ENCODE measurements at places on chromosomes 6 and 20. TPM values are rescaled to one million over a fixed set of nuclear protein-coding genes. Genes with fewer than 3 reads are reported as not detected.

The IL20RA gene
- 1.2 TPM for total RNA-seq

GRCh38 chr20:46334303-46334904 is 26.1 kb upstream of the CDH22 start:
- DNase-seq: no peak

The CLPSL1 gene
- total RNA-seq: not detected

The BPI gene
- 0.35 TPM for total RNA-seq

GRCh38 chr20:62899633-62900051 is 26.7 kb downstream of the DIDO1 start:
- DNase-seq: no peak

- no peak for DNase-seq
Measured at GRCh38 chr6:108723594-108723993, 124.6 kb upstream of the ARMC2 start.

GRCh38 chr6:56620229-56620868 is 22.3 kb downstream of the DST start:
- DNase-seq: no peak

GRCh38 chr6:35557239-35557638 is 44.5 kb upstream of the TULP1 start:
- no peak for DNase-seq

The COL20A1 gene
- not detected for total RNA-seq

DNA sequence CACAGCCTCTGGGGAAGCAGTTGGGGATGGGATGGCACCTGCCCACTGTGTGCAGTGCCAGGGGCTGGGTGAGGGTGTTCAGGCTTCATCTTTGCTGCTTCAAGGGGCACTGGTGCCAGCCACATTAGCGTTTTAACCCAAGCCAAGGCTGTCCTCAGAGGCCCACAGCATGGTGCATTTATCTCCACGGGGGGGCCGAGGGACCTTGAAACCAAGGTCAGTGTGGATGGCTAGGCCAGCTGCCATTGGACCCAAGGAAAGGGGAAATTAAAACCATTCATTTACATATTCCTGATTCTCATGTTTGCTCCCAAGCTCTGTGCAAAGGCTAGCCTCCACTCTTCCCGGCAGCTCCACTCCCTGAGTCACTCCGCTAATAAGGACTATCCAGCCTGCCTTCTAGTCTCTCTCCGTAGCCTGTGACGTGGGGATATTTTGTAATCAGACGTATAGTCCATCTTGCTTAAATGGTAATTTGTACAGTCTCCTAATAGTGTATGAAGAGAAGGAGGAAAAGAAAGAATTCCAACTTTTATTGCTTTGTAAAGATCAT is 197.1 kb downstream of the CDH4 start:
- DNase-seq: no peak

GRCh38 chr6:121951123-121951522 is 448.3 kb upstream of the HSF2 start:
- DNase-seq: no peak

DNA sequence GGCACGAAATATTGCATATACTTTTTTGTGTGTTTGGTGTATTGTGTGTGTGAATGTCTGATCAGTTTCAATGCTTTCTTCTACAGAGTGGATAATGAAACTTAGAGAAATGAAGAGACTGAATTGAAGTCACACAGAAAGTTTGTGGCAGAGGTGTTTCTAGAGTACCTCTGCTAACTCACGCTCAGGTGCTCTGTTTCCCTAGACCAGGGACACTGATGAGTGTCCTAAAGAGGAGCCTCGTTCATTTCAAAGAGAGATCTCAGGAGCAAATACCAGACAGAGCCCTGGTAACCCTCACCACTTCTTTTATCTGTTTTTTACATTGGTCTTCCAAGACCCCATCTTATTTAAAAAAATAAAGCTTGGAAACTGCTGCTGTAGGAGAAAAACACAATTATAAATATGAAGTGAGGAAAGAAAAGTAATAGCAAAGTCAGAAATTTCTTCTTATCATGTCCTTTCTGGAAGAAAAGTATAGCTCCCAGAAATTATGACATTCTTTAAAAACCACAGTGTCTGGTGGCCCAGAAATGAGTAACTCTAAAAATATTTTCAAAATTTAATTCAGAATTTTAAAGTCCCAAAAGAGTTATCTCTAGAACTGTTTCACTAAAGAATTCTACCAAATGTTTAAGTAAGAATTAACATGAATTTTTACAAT is 720.6 kb downstream of the RFPL4B start:
- DNase-seq: no peak

The NT5E gene
- total RNA-seq: 47.4 TPM

DNA sequence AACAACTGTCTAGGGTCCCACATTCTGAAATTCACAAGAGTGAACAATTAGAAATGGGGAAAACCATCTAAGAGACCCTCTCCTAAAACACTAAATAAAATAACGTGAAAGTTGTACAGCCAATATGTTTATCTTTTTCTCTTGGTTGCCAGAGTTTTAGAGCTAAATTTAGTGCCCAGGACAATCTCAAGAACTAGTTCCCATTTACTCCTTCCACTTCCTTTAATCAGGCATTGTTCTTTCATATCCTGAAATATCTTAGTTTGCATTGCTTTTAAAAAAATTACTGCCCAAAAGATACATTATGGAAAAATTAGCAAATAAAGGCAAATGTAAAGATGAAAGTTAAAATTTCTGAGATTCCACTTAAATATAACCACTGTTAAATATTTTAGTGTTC is 33.1 kb upstream of the UBR2 start:
- DNase-seq: no peak

The HLA-DRA gene
- 342 TPM for total RNA-seq

DNA sequence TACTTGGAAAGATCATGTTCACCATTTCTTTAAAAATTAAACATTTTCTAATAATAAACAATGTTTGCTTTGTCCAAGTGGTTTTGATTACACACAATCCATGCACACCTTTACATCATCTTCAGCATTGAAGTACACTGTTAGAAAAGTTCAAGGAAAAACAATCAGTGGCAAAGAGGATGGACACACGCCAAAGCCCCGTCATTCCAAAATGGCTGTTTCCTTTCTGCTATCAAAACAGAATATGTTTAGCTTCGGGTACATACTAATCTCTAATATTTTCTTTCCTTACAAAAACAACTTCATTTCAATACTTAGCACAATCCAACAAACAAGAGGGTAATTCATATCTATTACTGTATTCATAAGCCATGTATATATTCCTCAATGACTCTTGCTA is 24.5 kb downstream of the REPS1 start:
- no peak for DNase-seq

GRCh38 chr20:57262301-57262700 is 4.1 kb downstream of the BMP7 start:
- no peak for DNase-seq

The PLA2G7 gene
- total RNA-seq: 0.27 TPM

DNA sequence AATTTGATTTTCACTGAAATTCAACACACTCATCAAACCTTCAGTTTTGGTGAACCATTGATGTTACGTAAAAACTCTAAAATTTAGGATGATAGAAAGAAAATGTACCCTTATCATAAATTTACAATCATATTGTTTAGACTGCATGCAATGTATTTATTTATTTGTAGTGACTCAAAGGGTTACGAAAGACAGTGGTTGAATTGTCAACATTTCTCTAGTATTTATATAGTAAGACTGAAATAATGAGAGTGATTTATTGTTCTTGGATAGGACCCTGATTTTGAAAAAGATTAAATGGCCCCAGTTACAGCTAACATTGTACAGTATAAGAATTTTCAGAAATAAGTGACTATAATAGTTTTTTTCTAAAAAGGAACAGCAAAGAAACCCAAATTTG is 591.5 kb downstream of the RFPL4B start:
- DNase-seq: no peak

DNA sequence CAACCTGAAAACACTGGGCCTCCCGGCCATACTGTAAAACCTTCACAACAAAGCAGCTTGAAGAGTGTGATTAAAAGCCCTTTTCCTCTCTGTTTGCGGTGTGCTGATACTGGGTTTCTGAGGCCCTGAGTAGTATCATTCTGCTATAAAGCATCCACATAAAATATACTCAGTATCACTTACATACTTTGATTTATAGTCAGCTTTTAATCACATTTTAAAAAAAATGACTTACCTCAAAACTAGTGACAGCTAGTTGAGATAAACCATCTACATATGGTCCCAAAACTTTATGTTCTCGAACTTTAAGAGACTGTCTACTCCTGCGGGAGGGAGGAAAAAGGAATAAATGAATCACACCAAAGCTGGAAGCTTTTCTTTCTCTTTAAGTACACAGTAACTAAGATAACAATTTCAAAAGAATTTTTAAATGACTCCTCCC is 135.7 kb downstream of the KIF13A start:
- no peak for DNase-seq

The SEC23B gene
- 22.2 TPM for total RNA-seq

The RAET1L gene
- not detected for total RNA-seq

GRCh38 chr20:57605045-57605444 is 15.2 kb downstream of the ZBP1 start:
- DNase-seq: no peak

DNA sequence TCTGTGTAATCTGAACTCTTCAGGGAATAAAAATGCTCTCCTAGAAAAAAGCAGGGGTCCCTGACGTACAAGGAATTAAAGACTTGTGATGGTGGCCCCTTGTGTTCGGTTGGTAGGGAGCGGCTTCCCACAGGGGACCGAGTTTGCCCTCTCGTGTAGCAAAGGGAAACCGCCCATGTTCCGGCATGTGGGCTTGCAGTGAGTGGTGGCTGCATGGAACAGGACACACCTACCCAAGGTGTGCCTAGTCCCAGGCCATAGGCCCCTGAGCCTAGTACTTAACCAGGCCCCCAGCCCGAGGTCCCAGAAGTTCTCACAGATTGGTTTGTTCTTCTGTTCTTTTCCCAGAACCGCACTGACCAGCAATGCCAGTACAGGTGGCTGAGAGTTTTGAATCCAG is 15.5 kb downstream of the MYBL2 start:
- no peak for DNase-seq

- DNase-seq: no peak
Measured at GRCh38 chr6:47464052-47464451, 13.5 kb upstream of the CD2AP start.

- DNase-seq: no peak
Measured at GRCh38 chr6:7295916-7296315, 17.1 kb downstream of the SSR1 start.

The KHDC1L gene
- not detected for total RNA-seq

GRCh38 chr6:84093441-84094435 is 60.2 kb downstream of the MRAP2 start:
- DNase-seq: no peak

GRCh38 chr20:62120990-62121775 is 1.1 kb upstream of the LSM14B start:
- DNase-seq: no peak

DNA sequence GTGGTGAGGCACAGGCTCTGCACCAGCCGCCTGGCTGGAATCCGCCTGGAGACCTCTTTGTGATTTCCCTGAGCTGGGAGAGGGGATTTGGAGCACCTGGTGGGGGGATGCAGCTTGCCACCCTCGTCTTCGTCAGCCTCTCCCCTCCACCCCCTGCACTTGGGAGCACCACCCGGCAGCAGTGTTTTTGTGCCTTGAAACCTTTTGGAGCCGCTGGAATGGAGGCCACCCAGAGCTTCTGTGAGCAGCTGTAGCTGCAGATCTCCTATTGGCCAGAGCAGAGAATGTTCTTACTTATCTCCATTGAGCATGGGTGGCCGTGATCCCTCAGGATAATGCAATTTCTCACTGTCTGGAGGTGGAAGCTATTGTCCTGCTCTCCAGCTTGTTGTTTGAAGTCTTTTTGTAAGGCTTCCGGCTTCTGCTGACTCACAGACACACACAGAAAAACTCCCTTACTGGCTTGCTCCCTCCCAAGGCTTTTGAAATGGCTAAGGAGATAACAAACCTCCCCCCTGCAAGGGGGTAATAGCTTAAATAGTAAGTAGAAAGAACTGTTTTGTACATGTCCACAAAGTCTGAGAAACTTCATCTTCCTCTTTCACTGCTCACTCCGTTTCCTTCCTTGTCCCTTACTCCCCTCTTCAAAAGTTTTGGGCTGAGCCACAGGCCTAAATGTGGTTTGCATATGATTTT is 271.2 kb downstream of the PRL start:
- no peak for DNase-seq

The TRAPPC3L gene
- not detected for total RNA-seq

- no peak for DNase-seq
Measured at GRCh38 chr6:3987053-3987452, 91.9 kb downstream of the FAM217A start.

- DNase-seq: no peak
Measured at GRCh38 chr6:118240878-118241528, 307.1 kb upstream of the PLN start.

GRCh38 chr20:41715526-41715925 is 97.3 kb upstream of the CHD6 start:
- DNase-seq: no peak

The KCNK16 gene
- total RNA-seq: not detected
